ENCODE measurements at places on chromosomes 1 and 21.

DNA sequence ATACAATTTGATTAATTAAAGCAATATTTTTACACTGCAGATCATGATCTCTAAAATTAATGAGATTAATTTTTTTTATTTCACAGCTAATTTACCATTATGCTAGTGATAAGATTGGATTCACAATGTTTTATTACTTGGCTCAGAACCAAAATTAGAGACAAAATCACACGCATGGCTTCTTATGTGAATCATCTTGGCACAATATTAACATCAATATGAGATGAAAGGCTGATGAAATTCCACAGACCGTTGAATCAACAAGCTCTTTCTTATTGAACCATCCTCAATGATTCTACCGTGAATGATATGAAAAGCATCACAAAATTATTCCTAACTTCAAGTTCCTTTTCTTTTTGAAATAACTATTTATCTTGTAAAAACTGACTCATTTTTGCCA lies 544.9 kb downstream of the KCNT2 start:
- no peak for DNase-seq

- no peak for DNase-seq
Measured at GRCh38 chr1:15736892-15737261, 819 bp downstream of the SLC25A34 start.

DNA sequence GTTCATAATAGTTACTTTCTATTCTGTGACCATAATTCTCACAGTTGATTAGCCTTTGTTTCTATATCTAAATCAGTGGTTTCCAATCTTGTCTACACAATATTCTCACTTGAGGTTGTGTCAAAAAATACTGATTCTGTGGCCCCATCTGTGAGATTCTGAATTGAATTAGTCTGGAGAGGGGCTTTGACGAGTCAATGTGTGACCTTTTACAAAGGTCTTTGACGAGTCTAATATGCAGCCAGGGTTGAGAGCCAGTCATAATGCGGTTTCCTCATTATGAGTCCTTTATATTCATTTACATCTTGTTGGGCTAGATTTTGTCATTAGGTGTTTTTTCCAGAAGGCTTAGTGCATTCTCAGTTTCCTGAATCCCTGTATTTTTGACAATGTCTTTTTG lies 19.7 kb downstream of the FCRL5 start:
- DNase-seq, result no peak

GRCh38 chr1:27560268-27561123 lies 43.4 kb downstream of the AHDC1 start:
- no peak for DNase-seq

GRCh38 chr1:211013346-211014240 lies 120.4 kb downstream of the KCNH1 start:
- no peak for DNase-seq

GRCh38 chr1:192575499-192576189 lies at the start of gene RGS1:
Gene RGS1, plus strand, starts transcription at chr1:192575773. Its CDS starts 20 bp downstream, at chr1:192575793.
- DNase-seq, result no peak

GRCh38 chr1:173714441-173714758 lies 381 bp upstream of the KLHL20 start:
- DNase-seq, result no peak

- DNase-seq, result no peak
Measured at GRCh38 chr1:9340864-9341263, 48.2 kb downstream of the SPSB1 start.

- DNase-seq, result no peak
Measured at GRCh38 chr1:57109883-57110282, 144.1 kb upstream of the C8B start.

GRCh38 chr1:188689542-188689941 lies 1788.1 kb downstream of the BRINP3 start:
- no peak for DNase-seq

- no peak for DNase-seq
Measured at GRCh38 chr1:42831273-42831672, 14.1 kb upstream of the SVBP start.

GRCh38 chr1:166193057-166193698 lies 26.4 kb upstream of the FAM78B start:
- DNase-seq, result no peak

DNA sequence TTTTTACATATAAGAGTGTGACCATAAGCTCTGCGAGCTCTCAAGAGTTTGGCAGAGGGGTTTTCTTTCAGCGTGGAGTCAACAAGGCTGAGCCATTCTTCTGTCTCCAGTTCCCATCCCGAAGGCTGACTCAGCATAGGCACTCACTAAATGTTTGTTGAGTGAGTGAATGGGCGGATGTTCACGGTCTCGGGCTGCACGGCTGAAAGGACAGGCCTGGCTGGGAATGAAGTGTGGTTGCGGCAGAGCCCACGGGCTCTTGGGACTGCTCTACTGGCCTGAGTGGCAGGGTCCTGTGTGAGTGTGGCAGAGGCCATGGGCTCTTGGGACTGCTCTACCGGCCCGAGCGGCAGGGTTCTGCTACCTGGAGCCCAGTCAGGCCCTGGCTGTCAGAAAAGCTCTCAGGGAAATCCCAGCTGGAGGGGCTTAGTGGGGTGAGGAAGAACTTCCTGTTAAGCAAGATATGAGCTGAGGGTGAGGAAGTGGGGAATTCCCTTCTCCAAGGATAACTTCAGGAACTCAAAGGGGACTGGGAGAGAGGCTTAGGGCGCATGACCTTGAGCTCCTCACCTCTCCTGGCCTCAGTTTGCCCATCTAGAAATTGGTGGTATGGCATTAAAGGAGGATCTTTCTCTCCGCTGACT lies 56.6 kb upstream of the C1orf174 start:
- DNase-seq, result no peak

DNA sequence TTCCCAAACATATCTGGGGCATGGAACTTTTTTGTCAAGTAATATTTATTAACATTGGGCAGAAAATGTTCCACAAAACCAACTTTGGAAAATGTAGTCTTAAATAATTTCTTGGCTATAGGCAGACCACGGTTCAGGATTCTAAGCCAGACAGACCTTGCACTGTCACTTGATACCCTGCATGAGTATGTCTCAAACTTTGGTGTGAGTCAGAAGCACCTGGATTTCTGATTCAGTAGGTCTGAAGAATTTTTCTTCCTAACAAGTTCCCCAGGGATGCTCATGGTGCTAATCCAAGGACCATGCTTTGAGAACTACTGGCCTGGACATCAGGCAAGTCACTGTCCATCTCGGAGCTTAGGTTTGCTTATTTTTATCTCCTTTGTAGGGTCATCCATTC lies 562.0 kb downstream of the PLPP3 start:
- DNase-seq, result no peak

DNA sequence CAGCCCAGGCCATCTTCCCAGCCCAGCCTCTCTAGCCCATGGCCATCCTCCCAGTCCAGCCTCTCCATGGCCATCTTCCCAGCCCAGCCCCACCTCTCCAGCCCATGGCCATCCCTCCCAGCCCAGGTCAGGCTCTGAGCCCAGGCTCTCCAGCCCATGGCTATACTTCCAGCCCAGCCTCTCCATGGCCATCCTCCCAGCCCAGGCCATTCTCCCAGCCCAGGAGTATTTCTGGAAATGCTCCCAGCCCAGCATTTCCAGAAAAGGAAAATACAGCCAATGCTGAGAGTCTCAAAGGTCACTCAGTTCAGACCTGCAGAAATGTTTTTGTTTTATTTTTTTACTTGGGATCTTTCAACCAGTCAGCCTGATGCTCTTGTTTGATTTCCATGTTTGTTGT lies 70.0 kb upstream of the ZNF281 start:
- DNase-seq, result no peak

DNA sequence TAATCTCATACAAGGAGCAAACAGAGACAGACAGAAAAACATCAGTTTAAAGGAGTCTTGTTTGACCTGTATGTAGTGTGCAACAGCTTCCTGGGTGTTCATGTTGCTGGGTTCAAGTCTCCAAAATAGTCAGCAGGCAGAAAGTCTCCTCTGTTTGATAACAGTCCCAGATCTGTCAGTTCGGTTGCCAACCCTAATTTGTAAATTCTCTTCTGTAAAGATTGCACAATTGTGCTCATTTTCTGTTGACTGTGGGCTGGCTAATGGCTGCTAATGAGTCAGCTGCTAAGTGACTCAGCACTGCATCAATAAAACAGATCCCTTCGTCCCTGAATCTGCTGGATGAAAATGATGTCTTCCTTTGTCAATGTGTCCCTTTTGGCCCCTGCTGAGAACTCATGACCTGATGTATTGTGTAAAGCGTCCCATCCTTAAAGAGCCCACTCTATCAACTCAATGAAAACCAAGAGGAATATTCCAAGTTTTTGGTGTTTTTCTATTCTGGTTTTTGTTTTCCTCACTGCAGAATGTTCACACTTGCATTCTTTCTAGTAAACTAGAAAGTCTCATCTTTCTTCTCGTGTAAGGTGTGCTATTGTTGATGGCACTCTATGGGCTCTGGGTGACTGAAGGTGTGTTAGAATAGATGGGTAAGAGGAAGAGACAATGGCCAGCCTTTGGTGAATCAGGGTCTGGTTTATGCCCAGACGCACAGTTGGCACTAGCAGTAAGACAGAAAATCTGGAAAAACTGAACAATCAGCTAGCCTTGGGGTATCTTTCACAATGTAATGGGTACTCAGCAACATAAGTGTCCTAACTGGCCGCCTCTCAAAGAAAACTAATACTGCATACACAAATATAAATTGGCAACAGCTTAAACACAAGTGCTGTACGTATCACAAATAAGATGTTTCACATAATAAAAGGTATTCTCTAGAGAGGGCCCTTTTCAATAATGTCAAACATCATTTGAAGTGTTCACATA lies 75.1 kb upstream of the SIPA1L2 start:
- DNase-seq, result peak; percentile 43

DNA sequence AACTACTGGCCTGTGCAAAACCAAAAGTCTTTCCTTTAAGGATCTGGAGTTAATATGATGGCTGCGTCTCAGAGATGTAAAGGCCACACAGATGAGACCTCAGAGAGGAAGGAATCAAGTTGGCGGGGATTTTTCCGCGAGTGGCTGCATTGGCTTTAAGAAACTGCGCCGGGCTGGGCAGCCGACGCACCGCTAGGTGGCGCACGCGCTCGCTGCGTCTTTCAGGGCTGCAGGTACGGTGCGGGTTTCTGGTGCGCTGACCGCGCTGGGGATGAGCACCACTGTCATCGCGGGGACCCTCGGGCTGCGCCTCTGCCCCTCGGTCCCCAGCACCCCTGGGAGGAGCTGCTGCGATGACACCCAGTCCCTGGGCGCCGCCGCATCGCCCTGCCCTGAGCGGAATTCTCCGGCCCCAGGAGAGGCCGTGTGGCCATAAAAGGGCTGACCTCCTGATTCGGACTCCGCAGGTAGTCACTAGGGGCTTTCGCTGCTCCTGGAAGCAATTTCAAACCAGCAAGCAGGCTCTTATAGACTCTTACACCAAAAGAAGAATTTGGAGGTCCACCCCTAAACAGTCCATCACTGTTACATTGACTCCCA lies 241.0 kb downstream of the KCNJ6 start:
- peak; percentile 75 for DNase-seq

- DNase-seq, result no peak
Measured at GRCh38 chr1:115475252-115475651, 137.2 kb upstream of the NGF start.

DNA sequence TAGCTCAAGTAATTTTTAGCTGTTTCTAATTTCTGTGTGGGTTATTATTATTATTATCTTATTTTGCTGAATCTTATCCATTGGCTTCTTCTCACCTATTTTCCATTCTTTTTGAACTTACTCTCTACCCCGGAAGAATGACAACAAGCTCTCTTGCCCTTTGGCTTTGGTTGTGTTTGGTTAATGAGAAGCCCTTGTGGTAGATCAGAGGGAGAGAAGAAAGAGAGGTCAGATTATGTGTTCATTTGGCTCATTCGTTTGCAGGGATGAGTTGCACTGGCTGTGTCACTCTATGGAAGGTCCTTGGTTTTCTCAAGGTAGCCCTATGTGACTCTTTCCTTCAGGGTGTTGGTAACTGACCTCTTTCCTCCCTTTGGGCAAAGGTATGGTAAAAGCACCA lies 391.9 kb downstream of the LMO4 start:
- DNase-seq, result no peak

- no peak for DNase-seq
Measured at GRCh38 chr1:44355582-44356305, 687 bp upstream of the ERI3 start.

- DNase-seq, result no peak
Measured at GRCh38 chr1:40096646-40096976, 441 bp downstream of the PPT1 start.

DNA sequence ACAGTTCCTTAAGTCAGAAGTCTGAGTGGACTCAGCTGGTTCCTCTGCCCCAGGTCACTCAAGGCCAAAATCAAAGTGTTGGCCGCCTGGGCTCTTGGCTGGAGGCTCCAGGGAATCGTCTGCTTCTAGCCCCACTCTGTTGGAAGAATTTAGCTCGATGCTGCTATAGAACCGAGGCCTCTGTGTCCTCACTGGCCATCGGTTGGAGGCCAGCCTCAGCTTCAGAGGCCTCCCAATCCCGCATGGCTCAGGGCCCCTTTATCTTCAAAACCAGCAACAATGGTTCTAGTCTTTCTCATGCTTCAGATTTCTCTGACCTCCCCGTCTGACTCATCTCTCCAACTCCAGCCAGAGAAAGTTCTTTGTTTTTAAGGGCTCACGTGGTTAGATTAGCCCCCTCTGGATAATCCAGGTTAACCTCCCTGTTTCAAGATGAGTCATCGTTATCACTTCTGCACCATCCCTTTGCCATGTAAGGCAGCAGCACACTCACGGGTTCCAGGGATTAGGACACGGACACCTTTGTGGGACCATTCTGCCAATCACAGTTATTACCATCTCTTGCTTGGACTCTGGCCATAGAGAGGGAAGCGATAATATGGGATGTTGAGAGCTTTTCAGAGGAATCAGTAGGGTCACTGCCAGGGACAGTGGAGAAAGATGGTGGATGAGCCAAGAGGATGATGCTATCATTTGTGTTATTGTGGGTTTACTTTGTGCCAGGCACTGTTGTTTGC lies 13.6 kb downstream of the FHAD1 start:
- no peak for DNase-seq

Measured in BE2C (cell line).